ENCODE measurements at places on chromosomes 2 and 18. TPM values are rescaled to one million over a fixed set of nuclear protein-coding genes. Genes with fewer than 3 reads are reported as not detected.

GRCh38 chr2:216497382-216498069 lies 1.1 kb upstream of the RPL37A start:
- peaks cover 1% of the 10 kb centered on the region for H3K36me3 ChIP-seq
- no peaks in the 10 kb centered on the region for H3K27me3 ChIP-seq
- H3K4me1 ChIP-seq, result no peaks in the 10 kb centered on the region
- DNase-seq, result no peak
- H3K4me3 ChIP-seq, result peak overlapping the region; percentile 6
- H3K27ac ChIP-seq, result peak overlapping the region; percentile 8

CBLN2 gene
- 0.49 TPM for total RNA-seq

AMER3 gene
- total RNA-seq, result not detected

DNA sequence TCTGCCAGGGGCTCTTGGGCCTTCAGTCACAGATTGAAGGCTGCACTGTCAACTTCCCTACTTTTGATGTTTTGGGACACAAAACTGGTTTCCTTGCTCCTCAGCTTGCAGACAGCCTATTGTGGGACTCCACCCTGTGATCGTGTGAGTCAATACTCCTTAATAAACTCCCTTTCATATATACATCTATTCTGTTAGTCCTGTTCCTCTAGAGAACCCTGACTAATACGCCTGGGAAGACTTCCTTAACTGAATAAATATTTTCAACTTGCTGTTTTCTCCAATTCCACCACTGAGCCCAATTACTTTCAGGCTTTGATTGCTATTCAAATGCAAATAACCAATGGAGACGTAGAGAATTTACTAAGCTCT lies 61.4 kb upstream of the CCDC195 start:
- H3K36me3 ChIP-seq, result peaks cover 8% of the 10 kb centered on the region
- H3K4me3 ChIP-seq, result no peak overlapping the region
- H3K27me3 ChIP-seq, result no peaks in the 10 kb centered on the region
- DNase-seq, result no peak
- H3K4me1 ChIP-seq, result no peaks in the 10 kb centered on the region

TUBA3D gene
- not detected for total RNA-seq

DNA sequence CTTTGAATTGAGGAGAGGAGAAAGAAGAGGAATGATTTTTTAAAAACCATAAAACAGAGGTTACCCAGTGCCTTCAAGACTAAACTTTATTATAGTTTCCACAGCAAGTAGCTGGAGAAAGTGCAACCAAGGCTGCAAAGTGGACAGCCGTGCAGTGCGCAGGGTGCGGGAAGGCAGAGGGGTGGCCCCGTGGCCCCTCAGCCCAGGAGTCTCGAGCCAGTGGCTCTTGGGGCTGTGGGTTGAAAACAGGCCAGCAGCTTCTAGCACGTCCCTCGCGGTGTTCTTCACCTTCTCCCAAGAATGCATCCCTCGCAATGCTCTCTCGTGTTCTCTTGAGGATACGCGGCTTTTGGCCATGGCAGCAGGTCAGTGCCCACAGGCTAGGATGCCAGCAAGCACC lies 28.5 kb upstream of the ALKAL2 start:
- no peaks in the 10 kb centered on the region for H3K4me1 ChIP-seq
- no peak overlapping the region for H3K4me3 ChIP-seq
- H3K27me3 ChIP-seq, result no peaks in the 10 kb centered on the region
- H3K36me3 ChIP-seq, result no peaks in the 10 kb centered on the region
- no peak for DNase-seq

DNA sequence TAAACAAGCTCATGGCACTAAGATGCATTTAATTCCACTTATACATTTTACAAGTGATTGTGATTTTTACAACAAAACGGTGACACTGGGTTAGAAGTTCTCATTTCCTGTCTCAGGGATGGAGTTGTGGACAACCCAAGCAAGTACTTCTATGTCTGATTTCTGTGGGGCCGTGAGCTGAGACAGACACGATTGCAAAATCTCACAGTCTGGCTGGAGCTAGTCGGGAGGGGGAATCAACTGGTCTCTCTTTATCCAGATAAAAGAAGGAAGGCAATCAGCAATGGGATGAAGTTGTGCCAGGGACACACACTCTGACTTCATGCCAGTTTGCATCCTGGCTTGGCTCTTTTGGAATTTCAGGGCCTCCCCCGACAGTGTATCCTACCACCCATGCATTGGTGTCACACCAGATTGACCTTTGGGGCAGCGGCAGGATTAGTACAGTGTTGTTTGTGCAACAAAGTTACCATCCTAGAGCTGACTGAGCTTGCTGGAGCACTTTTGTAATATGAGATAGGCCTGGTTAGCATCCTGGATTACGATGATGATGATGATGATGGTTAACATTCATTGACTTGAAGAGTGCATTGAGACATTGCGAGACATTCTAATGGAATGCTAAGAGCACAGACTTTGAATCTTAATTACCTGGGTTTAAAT lies 98.8 kb downstream of the CTAGE1 start:
- no peaks in the 10 kb centered on the region for H3K27me3 ChIP-seq
- no peaks in the 10 kb centered on the region for H3K36me3 ChIP-seq
- no peak overlapping the region for H3K4me3 ChIP-seq
- H3K27ac ChIP-seq, result no peak overlapping the region
- H3K4me1 ChIP-seq, result no peaks in the 10 kb centered on the region

DNA sequence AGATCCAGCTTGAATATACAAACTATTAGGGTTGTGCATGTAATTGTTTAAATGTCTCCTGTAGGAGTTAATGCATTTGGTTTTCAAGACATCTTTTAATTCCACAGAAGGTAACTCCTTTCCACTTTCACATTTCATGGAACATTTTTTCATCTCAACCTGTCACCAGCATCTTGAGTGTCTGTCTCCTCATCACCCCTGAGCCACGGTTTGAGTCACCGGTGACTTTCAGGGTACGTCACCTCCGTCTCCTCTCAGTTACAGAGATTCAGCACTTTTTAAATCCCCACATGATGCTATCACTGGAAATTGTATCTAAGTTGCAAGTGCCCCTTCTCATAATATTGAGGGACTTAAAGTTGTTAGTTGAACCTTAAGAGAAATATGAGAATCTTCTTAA lies 25.3 kb downstream of the GPR55 start:
- DNase-seq, result no peak
- no peak overlapping the region for H3K27ac ChIP-seq
- H3K36me3 ChIP-seq, result no peaks in the 10 kb centered on the region
- H3K4me3 ChIP-seq, result no peak overlapping the region
- no peaks in the 10 kb centered on the region for H3K4me1 ChIP-seq

GRCh38 chr2:84912984-84913383 lies 7.5 kb downstream of the TMSB10 start:
- DNase-seq, result no peak
- H3K4me3 ChIP-seq, result no peak overlapping the region
- no peaks in the 10 kb centered on the region for H3K36me3 ChIP-seq
- no peaks in the 10 kb centered on the region for H3K27me3 ChIP-seq
- no peaks in the 10 kb centered on the region for H3K4me1 ChIP-seq
